ENCODE measurements at places on chromosomes 1 and 21.

DNA sequence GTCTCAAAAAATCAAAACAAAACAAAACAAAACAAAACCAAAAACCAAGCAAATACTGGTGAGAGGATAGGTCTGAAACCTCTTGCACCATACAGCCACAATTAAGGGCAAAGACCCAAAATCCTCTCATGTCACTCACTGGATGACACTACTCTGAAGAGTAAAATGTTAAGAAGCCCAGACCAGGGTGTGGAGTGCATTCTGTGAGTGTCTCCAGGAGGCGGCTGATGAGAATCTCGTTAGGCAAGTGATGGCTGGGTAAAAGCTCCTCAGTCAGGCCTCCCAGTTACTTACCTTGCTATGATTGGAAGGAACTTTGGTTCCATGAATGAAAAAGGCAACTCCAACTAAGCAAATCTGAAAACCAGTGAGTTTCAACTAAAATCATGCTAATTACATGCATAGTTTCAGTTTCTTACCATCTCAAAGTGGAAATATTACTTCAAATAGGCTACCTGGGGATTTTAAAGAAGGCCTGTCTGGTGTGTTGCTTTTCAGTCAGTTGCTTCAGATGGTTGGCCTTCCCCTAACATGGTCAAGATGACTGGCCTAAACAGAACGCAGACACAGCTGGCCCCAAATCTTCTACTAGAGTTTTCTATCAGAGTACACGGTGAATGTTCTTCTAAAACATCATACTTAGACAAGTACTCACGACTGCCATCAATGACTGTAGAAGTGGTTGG is 95.1 kb downstream of the KIAA0319L start:
- DNase-seq: no peak

DNA sequence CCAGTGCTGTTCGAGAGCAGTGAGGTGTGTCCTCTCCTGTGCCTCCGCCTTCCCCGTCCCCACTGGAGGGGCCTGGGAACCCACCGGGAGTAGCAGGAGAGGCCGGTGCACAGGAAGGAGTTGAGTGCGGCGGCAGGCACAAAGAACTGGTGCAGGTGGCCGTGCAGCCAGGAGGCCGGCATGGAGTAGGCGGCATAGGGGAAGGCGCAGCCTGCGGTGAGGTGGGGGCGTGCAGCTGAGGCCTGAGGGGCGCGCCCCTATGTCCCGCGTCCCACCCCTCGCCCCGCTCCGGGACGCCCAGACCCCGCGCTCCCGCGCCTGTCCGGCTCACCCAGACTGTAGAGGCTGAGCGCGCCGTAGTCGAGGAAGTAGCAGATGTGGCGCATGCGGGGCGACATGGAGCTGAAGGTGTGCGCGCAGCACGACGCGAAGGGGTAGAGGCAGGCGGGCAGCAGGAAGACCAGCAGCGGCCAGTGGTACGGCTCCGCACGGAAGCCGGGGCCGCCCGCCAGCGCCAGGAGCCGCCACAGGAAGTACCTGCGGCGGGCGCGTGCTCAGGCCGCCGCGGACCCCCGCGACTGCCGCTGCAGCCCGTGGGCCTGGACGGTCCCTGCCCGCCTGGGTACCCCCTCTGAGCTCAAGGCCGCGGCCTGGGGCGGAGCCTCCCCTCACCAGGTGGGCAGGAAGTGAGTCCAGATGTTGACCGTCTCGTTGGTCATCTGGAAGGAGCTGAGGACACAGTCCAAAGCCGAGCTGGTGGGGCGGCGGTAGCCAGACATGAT is 2.2 kb downstream of the PAQR6 start:
- peak; percentile 32 for DNase-seq

DNA sequence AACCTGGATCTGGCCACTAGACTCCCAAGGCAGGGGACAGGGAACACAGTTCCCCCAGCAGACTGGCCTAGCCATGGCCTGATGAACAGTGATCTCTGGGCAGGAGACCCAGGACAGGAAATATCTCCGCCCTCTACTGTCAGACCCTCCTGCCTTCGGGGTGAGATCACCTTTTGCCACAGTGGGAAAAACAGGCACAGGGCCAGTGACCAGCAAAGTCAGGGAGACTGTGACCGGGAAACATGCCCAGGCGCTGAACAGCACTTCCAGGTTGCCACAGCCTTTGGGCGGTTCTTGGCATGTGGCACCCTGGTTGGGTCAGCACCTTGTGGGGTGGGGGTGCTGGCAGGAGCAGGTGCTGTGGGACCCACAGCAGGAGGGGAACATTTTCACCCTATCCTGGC is 8.9 kb upstream of the ZNF669 start:
- DNase-seq: no peak

GRCh38 chr1:222081859-222082258 is 340.0 kb upstream of the DUSP10 start:
- DNase-seq: no peak

GRCh38 chr1:26353210-26353859 is 595 bp downstream of the CRYBG2 start:
- no peak for DNase-seq

DNA sequence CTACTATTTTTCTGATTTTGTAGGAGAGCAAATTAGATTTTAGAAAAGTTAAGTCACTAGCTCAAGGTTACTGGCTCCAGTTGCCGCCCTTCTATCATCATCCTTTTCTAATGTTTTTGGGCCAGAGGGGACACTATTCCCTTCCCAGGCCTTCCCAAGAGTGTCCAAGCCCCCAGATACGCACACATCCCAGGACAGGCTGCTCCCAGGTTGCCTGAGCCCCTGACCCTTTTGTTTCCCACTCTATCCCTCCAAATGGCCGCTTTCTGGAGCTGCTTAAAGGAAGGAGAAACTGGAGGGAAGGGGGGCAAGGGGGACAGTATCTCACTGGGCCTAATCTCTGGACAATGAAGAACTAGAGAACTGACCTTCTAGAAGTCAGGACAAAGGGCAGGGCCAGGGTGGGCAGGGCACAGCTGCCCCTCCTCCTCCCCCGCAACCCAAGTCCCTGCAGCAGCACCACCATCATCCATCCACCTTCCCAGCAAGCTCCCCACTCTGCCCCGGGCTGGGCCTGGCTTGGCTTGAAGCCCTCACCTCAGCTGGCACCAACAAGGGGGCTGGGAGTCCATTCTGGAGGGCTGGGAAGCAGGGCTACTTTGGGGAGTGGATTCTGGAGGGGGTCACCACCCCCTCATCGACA is 1.1 kb upstream of the MAP7D1 start:
- no peak for DNase-seq

- no peak for DNase-seq
Measured at GRCh38 chr1:14603645-14604044, 5.2 kb downstream of the KAZN start.

DNA sequence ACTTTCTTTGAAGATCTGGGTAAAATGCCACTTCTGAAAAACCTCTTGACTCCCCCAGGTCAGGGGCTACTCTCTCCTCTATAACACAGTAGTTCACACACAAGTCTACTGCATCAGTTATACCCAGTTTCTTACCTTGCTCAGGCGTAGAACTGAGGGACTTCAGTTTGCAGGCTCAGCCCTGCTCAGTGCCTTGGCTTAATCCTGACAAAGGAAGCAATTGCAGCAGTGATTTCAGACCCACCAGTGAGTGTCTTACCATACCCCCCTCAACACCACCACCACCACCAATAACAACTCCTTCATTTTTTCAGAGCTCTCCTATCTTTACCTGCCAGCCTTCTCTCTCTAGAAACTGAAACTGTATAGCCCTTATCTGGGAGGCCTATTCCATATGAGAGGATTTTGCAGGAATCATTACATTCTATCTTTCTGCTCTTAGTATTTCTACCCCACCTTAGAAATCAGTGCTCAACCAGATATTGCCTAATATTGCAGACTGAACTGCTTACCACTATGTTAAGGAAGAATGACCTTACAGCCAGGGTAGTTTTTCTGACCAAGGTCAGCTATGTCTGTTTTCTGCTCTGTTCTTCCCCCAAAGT is 105.5 kb upstream of the S1PR1 start:
- DNase-seq: no peak

GRCh38 chr21:41168391-41169257 is 664 bp downstream of the BACE2 start:
- DNase-seq: peak; percentile 55

DNA sequence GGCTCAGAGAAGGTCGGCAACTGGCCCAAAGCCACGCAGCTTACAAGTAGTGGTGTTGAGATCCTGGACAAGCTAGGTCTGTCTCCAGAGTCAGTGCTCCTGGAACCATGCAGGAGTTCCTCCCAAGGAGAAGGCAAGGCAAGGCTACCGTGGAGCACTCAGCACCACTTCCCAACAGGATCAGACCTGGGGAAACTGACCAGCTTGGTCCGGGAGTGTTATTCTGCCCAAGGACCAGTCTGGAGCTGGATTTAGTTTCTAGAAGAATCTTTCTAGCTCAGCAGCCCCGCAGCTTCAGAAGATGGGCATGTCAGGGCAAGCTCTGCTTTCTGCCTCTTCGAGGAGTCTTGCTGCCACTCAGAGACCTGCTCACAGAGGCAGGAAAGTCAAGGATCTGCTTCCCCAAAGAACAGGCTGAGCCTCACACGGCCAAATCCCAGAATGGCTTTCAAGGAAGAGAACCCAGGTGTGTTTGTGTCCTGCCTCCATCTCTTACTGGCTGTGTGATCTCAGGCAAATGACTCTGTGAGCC is 302.8 kb downstream of the MATN1 start:
- DNase-seq: no peak

DNA sequence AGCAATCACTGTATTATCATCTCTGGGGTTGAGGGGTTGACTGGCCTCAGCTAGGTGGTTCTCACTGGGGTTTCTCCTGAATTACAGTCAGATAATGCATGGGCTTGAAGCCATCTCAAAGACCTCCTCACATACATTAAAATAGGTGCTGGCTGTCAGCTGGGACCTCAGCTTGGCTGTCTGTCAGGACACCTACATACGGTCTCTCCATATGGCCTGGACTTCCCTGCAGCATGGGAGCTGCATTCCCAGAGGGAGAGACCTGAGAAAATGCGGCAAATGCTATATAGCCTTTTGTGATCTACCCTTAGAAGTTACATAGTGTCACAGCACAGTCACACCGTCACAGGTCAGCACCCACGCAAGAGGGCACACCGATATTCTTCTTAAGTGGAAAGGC is 93.6 kb downstream of the TSEN15 start:
- no peak for DNase-seq

DNA sequence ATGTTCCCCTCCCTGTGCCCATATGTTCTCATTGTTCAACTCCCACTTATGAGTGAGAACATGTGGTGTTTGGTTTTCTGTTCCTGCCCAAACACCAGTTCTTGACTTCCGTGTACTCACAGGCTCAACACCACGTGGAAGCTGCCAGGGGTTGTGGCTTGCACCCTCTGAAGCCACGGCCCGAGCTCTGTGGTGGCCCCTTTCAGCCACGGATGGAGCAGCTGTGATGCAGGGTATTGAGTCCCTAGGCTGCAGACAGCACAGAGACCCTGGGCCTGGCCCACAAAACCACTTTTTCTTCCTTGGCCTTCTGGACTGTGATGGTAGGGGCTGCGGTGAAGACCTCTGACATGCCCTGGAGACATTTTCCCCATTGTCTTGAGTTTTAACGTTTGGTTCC is 111.6 kb downstream of the SYT14 start:
- DNase-seq: no peak

GRCh38 chr21:34330055-34330454 is 33.8 kb upstream of the KCNE2 start:
- DNase-seq: no peak

GRCh38 chr21:14981246-14981645 is 83.6 kb downstream of the NRIP1 start:
- no peak for DNase-seq

DNA sequence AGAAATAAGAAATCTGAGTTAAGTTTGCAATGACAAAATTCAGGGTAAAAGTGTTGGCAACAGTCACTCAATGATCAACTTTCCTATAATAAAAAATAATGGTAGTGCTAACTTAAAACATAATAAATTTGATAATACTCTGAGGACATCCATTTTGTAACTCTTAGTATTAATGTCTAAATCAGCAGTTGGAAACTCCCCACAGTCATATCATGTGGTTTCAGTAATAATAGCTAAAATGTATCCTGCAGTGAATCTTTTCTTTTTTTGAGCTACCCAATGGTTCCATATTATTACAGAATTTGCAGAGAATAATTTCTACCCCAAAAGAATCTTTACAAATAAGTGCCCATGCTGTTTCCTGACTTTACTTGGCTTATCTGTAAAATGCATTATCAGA is 286.7 kb downstream of the PTPRC start:
- no peak for DNase-seq

GRCh38 chr1:41740630-41741239 is 178.0 kb downstream of the HIVEP3 start:
- DNase-seq: no peak

DNA sequence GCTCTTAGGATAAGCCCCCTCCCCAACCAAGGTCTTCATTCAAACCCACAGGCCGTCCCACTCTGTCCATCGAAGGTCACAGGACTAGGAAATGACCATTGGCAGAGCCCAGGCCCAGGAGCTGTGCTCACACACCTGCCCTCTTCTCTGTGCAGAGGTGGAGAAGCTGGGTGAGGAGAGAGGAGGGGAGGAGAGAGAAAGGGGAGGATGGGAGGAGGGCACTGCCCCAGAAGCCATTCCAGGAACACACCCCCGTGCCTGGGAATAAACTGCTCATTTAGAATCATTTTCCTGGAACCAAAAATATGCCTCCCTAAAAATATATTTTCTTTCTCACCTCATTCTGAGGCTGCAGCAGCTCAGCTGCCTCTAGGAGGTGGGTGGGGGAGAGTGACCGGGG is 6.4 kb upstream of the SDC3 start:
- DNase-seq: no peak

DNA sequence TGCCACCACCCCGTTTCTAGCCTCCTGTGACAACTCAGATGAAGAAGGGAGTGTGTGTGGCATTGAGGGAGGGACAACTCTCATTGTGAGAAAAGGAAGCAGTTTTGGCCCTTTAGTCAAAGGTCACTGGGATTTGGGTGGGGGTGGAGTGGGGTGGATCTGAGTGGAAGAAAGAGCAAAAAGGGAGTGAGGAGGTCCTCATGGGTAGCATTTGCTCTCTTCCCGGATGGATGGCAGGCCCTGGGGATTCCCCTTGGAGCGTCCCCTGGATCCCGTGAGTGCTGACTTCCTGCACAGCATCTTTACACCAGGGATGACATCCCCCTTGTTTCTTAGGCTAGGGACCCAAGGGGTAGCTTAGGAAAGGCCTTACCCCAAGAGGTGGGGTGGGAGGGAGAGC is 460 bp downstream of the SERPINC1 start:
- DNase-seq: no peak

DNA sequence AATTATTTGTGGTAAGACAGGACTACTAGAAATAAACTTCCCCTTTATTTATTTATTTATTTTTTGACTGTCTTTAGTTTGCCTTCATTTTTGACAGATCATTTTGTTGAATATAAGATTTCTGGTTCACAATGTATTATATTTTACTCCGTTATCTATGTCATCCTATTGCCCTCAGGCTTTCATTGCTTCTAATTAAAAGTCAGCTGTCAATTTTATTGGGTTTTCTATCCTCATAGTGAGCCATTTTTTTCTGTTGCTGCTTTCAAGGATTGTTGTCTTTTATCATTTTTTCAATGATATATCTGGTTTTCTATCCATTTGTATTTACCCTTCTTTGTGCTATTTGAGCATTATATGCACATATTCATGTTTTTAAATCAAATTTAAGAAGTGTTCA is 866.2 kb downstream of the LRRIQ3 start:
- DNase-seq: no peak
